OCI-LY7 (cell line): ENCODE measurements at places on chromosomes 11 and 22. TPM values are rescaled to one million over a fixed set of nuclear protein-coding genes. Genes with fewer than 3 reads are reported as not detected.

Gene JAML
- 0.63 and 0.74 TPM in 2 replicates for total RNA-seq

DNA sequence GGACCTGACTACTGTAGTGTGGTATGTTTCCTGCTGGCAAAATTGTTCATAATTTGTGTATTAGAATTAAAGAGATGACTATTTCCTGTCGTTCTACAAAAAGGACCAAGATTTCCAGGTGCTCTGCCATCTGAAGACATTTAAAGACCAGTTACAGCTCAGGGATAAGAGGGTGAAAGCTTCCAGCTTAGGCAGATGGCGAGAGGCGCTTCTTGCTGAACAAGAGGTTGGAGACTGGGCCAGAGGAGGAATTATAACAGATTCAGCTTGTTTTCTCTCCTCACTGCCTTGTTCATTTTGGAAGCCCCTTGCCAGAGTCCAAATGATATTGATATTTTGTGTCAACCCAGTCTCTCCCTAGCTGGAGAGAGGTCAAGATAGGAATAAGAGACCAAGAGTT, 23.1 kb upstream of the NNMT start:
- no peak for DNase-seq

DNA sequence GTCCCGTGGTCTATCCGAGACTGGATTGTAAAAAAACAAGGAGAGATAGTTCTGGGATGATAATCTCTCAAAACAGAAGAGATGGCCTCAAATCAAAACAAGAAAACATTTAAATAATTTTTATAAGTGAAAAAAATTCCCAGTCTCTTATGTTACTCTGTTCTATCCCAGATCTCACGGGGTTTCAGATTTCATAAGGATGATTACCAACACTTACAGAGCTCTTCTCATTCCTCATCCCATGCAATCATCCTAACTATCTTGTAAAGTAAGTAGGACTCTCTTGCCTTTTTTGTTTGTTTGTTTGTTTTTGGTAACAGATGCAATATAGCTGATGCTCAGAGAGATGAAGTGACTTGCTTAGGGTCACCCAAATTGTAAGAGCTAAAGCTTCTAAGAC, 20.0 kb upstream of the ZBTB16 start:
- DNase-seq, result no peak

Gene CDHR5
- total RNA-seq, result not detected in 2 replicates

DNA sequence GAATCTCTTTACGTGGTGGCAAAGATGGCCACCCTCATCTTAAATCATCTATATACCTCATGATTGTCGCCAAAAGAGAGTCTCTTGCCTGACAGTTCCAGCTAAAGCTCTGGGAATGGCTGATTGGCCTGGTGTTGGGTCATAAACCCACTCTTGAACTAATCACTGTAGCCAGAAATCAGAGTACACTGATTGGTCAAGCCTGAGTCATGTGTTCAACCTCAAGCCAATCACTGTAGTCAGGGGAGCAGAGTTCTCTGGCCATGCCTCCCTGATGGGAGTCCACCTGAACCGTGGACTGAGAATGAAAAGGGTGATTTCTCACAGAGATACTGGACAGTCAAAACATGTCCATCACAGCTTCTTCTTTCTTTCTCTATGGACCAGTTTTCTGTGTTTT, 45.8 kb downstream of the RCN1 start:
- DNase-seq, result no peak

Gene LRRC75B
- total RNA-seq, result not detected in 2 replicates

GRCh38 chr11:47987781-47988180, 7.4 kb downstream of the PTPRJ start:
- no peak for DNase-seq

Gene FAM180B
- 0.23 and 0.26 TPM in 2 replicates for total RNA-seq

DNA sequence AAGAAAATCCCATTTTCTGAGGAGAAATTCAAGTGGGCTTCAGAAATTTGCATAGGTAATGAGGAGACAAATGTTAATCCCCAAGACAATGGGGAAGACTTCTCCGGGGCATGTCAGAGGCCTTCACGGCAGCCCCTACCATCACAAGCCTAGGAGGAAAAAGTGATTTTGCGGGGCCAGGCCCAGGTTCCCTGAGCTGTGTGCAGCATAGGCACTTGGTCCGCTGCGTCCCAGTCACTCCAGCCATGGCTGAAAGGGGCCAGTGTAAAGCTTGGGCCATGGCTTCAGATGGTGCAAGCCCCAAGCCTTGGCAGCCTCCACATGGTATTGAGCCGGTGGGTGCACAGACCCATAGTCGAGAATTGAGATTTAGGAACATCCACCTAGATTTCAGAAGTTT, 570.7 kb downstream of the KCNA4 start:
- no peak for DNase-seq

DNA sequence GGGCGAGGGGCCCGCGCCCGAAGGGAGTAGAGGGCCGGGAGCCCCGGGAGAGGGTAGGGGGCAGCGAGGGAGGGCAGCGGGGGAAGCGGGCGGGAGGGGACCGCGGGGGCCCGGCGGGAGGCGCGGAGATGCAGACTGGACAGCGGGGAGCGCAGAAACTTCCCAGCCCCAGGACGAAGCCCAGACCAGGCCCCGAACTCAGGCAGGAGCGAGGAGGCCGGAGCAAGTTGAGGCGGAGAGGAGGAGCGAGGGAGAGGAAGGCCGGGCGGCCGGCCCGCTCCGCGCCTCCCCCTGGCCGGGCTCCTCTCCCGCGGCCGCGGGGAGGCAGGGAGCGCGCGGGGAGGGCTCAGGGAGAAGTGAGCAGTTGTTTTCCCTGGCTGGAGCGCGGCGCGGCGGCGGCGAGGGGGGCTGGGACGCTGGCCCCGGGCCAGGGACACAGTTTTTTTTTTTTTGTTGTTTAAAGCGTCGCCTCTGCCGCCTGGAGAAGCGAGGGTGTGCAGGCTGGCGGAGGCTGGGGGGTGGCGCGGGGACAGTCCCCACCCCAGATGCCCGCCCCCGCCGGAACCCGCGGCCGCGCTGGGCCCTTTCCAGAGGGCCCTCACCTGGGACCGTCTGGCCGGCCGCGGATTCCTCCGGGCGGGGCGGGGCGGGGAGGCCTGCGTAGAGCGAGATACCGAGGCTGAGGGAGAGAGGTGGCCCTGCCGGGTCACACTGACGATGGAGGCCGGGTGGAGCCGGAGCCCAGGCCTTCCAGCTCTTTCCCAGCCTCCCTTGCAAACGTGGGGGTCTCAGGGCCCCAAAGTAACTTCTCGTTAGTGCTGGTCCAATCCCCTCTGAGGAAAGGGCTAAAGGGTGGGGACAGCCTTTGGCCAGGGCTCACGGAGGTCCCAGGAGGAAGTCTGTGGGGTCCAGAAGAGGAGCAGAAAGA, at the start of gene LTBP3:
LTBP3 (minus strand) TSS at position 358 of the 928 bp plus-strand sequence. CDS start 400 bp downstream, outside the sequence.
- no peak for DNase-seq

- no peak for DNase-seq
Observed at GRCh38 chr11:24664399-24664798, 167.5 kb downstream of the LUZP2 start.

GRCh38 chr11:126410649-126411048, 55.2 kb downstream of the ST3GAL4 start:
- DNase-seq, result no peak

- no peak for DNase-seq
Observed at GRCh38 chr11:106468531-106468930, 391.1 kb downstream of the AASDHPPT start.
